Endodermal cell (in vitro differentiated cells): ENCODE measurements at places on chromosomes 2 and 18. TPM values are rescaled to one million over a fixed set of nuclear protein-coding genes. Genes with fewer than 3 reads are reported as not detected.

DNA sequence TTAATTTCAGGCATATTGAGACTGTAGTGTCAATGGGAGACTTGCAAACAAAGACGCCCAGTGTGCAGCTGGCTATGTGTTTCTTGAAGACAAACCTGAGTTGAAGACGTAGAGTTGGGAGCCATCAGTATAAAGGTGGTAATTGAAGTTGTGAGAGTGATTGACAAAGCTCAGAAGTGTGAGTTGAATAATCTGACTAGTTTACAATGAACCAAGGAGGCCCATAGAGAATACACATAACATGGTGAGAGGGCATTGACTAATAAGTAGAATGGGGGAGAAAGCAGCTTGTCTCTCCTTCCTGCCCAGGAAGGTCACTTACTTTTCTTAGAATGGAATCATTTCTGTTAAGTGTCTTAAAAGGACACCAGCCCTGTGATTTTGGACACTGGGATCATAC is 14.1 kb downstream of the SP110 start:
- DNase-seq: no peak

SLC38A11 gene
- total RNA-seq: 0.50 TPM in 1 of 3 replicates, not detected in the others

DNA sequence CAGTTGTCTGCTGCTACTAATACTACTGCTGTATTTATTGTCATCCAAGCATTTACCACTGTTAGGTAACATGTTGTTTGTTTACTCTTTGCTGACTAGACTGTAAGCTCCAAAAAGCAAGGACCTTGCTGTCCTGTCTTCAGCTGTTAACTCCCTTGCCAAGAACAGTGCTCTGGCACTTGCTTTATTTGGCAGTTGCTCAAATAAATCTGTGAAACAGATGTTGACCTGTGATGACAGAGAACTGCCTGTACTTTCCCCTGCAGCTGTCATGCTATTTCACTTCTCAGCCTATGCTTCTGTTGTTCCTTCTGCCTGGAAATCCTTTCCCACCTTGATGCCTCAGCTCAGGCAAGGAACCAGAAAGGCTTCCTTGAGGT is 181.2 kb downstream of the ATAD2B start:
- no peak for DNase-seq

DNA sequence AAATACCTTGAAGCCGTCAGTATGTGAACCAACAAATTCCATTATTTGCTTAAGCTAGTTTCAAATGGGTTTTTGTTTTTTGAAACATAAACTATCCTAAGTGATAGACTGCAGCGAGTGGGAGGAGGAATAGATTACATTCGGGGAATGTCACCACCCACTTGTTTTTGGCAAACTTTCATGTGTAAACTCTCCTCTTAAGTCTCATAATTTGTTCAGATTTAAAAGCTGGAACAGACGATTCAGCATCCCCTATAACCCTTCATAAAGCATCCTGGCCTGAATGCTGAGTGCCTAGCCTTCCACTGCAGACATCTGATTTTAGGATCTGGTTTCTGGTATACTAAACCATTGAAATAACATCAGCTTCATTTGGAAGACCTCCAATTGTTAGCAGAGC is 51.0 kb downstream of the CPO start:
- DNase-seq: no peak

GRCh38 chr2:178280244-178280852 is 86.0 kb downstream of the OSBPL6 start:
- DNase-seq: no peak

DNA sequence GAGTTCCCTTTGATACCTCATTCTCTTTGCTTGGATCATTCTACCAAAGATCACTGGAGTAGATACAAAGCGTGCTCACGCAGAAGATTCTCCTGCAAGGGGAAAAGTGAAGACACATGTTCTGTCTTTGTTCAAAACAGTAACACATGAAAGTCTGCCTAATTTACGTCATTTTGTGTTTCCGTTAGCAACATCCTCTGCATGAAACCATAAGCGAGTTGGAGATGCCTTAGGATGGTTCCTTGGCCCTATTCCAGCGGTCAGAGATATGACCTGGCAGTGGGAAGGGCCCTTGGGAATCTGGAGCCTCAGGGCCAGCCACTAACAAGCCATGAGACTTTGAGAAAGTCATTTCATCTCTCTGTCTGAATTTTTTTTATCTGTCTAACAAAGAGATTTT is 180.9 kb upstream of the TWIST2 start:
- DNase-seq: no peak

- DNase-seq: no peak
Measured at GRCh38 chr18:45548614-45549013, 66.7 kb upstream of the SLC14A2 start.

DNA sequence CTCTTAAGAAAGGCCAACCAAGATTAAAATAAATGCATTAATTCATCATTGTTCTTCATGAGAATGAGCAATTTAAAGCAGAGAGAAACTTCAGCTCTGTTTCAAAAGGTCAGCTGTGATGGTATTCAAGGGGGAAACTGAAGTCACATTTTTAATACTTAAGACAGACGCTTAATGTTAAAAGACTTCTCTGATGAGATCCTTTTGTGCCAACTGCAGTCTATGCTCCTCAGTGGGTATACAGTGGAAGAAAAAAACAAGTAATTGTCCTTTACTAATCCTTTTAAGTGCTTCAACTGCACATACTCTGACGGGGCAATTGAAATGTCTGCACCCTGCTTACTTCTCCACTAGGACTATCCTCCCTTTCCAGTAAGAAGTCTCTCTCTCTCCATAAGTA is 309.7 kb downstream of the GULP1 start:
- no peak for DNase-seq

LRP2 gene
- 3.5 to 4.6 TPM (median 4.3 TPM) in 3 replicates for total RNA-seq

- no peak for DNase-seq
Measured at GRCh38 chr2:212037062-212037461, 501.5 kb downstream of the ERBB4 start.

LRP1B gene
- total RNA-seq: 1.8 to 2.4 TPM (median 2.4 TPM) in 3 replicates

POTEC gene
- total RNA-seq: not detected in 2 replicates

GRCh38 chr2:70680735-70681134 is 87.3 kb downstream of the ADD2 start:
- DNase-seq: no peak

DNA sequence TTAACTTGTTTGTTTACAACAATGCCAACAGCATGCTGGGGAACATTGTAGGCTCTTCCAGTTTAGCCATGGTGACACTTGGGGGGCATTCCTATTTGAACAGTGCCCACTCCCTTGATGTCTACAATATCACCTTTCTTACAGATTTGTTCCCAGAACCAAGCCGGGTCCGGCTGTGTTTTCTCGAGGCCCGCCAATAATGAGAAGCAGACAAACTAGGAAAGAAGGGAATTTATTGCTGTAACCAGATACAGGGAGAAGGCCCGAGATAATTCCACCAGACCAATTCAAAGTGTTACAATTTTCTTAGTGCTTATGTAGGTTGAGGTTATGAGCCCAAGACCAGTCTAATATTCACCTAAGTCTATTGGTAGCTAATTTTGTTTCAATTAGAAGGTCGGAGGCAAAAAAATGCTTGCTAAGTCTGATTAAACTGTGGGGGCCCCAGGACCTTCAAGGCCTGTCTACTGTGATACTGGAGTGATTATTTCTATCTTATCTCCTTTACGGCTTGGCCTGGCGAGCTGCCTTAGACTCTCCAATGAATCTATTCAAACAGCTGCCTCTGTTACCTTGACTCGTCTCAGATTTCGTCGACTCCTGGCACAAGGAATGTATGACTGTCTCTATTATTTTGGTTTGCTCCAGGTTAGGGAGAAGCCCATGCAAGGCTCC is 59.1 kb upstream of the PSME4 start:
- no peak for DNase-seq

GRCh38 chr2:233436191-233436581 is 81.9 kb downstream of the DGKD start:
- peak; percentile 26 for DNase-seq

CKAP2L gene
- 30.3 to 42.1 TPM (median 40.3 TPM) in 3 replicates for total RNA-seq

DNA sequence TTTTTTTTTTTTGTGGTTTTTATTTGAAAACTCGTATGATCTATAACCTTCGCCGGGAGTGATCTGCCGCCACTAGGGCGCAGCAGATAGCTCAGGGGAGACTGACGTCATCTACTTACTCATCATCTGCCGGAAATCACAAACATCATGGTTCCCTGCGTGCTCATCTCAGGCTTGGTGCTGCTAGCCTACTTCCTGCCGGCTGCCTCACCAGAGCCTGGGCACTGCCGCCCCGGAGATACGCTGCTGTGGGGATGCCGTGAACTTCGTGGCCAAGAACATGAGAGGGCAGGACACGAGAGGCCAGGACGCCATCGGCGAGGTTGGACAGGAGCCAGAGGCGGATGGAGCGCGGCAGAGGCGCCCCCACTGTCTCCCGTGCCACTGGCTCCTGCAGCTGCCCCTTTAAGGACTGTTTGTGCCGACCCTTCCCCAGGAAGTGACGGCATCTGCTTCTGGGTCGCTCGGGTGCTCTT is 68.8 kb downstream of the DOK6 start:
- peak; percentile 84 for DNase-seq

DNA sequence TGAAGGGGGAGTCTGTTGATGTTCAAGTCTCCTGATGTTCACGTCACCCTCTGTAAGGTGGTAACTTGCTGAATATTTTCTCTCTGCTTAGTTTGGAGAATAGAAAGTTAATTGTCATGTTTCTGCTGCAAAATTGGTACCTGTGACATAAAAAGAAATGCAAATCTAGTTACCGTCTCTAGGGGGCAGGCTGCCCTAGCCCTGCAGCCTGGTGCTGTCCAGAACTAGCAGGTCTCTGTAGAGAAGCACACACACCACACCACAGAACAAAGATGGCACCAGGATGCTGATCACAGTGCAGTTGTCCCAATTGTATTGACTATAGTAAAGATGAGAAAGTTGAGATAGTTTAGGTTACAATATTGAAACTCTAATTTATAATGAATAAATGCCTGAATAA is 47.0 kb downstream of the SLC9A4 start:
- peak; percentile 66 for DNase-seq

DNA sequence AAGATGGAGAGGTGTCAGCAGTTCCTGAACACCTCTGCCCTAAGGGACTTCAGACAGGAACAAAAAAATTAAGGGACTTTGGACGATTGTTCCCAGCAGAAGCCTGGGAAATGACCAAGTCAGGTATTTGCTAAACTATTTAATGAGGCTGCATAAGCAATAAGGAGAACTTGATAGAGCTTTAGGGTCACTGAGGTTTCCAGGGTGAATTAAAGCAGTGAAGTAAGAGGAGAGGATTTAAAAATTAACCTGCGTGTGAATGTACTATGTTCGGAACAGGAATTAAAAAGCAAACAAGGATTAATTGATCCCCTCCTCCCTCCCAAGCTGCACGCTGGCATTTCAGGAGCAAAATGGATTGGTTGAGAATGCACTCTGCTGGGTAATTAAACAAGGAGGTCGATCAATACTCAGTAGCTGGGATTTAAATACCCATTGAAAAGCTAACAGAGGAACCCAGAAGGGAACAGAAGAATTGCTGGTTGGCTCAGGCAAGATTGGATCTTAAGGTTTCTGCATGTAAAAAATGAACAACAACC is 157.2 kb downstream of the RNF152 start:
- no peak for DNase-seq

GRCh38 chr18:25876330-25876948 is 214.0 kb downstream of the SS18 start:
- no peak for DNase-seq

DNA sequence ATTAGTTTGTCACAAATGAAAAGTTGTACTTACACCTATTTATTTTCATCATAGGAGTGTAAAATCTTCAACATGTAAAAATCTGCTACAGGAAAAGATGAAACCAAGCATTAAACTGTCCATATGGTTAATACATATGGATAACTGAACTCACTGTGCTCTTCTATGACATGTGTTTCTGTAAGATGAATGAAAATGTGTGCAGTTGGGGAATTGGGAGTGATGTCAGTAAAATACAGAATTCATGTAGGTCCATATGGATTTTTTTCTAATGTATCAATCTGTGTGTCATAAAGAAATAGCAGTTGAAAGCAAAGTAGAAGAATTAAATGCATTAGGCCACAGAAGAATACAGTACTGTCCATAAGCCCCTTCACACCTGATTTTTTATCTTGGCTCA is 178.4 kb upstream of the COL3A1 start:
- DNase-seq: no peak

RESP18 gene
- total RNA-seq: not detected in 2 replicates

DNA sequence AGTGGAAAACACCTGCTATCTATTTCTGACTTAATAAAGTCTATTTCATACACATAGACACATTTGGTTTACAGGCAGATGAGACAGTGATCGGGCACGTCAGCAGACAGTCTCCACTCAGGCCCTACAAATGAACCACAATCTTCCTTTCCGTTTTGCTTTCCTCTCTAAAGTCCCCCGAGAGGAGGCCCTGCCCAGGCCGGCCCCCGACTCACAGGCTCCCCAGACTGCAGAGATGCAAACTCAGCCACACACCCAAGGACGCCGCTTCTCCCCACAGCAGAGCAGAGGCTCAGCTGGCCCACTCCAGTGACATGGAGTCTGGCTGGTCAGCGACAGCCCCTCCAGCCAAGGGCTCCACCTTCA is 9.3 kb upstream of the MTERF4 start:
- DNase-seq: no peak

ADD2 gene
- 14.8 to 21.4 TPM (median 16.1 TPM) in 3 replicates for total RNA-seq

IL18R1 gene
- 1.5 and 2.2 TPM in 2 replicates for total RNA-seq

GRCh38 chr2:25132299-25132635 is 36.1 kb downstream of the POMC start:
- DNase-seq: peak; percentile 77

GRCh38 chr2:138440759-138441158 is 60.8 kb upstream of the SPOPL start:
- DNase-seq: no peak

- no peak for DNase-seq
Measured at GRCh38 chr2:97747716-97748115, 34.3 kb downstream of the ZAP70 start.

DNA sequence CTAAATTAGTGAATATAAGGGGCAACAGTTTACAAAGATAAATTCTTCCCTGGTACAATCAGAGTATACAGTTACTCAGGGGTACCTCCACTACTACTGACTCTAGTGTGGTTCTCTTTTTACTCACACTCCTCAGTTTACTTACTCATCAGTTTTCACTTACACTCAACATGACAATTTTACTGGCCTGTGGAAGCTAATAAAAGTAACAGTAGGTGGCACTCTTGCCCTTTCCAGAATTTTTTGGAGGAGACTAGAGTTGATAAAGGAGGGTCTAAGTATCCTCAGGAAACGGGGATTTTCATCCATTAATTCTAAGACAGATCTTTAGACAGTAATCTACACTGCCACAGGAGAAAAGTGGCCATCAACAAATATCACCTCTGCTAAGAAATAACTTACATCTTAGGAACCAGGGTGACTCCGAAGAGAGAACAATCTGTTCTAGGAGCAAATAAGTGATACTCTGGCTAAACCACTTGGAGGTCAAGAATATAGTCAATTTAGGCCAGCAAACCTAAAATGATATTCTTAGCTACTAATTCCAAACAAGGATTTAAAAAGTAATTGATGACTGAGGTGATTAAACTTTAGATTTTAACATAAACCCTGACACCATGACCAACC is 61.3 kb downstream of the ATL2 start:
- peak; percentile 60 for DNase-seq

- peak; percentile 87 for DNase-seq
Measured at GRCh38 chr18:5890331-5891183, 4.8 kb downstream of the TMEM200C start.

GRCh38 chr2:215241791-215242305 is 70.0 kb upstream of the ATIC start:
- DNase-seq: no peak
